Fibroblast of the aortic adventitia (primary cell): ENCODE measurements at places on chromosomes 5 and 9.

- DNase-seq = peak; percentile 39
These were observed 43.3 kb upstream of the ZNF622 start for GRCh38 chr5:16508730-16509531.

GRCh38 chr9:72807765-72808445 lies 144.9 kb downstream of the ALDH1A1 start:
- no peak for DNase-seq

DNA sequence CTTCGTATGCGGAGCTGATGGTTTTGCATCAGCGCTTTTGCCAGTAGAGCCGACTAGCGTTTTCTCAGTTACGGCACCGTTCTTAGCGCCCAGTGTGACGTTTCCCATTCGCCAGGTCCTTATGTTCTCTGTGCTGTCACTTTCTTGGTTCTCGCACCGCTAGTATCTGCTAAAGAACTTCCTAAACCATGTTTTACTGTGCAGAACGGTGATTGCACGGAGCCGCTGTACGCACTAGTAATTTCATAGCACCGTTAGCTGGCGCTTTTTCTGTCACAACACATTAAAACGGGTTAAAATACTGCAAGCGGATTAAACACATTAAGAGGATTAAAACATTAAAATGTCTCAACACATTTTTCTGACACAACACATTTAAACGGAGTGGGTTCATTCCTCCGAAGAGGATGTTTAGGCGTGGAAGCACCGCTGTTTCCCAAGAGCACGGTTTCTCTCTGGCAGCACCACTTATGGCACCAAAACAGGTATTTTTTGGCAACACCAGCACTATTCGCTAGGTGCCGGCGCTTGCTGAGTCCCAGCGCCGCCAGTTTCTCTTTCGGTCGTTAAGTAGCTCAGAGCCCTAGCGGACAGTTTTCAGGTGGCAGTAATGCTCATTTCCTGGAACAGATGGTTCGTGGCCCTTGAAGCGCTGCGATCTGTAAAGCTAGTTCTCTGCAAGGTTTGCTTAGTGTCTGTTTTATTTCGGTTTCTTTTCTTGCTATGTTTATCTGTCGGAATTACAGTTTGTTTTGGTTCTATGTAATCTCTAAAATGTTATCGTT lies 20.3 kb downstream of the ANXA2R start:
- peak; percentile 78 for DNase-seq

GRCh38 chr5:31942546-31942945 lies 231.6 kb downstream of the GOLPH3 start:
- DNase-seq = no peak

DNA sequence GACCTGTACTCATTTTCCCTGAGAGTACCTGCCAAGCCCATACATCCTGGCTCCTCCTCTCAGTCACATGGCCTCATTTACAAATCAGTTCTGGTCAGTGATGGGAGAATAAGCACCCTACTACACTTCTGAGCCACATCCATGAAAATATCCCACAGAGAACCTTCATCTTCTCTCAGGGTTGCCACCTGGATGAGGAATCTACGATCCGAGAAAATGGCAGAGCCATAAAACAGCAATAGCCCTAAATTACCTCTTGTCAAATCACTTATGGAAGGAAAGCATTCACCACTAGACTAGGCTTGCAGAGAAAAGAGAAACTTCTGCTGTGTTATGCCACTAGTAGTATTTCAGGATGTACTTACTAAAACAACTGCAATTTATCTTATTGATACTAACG lies 324.8 kb downstream of the BNC2 start:
- DNase-seq = no peak

DNA sequence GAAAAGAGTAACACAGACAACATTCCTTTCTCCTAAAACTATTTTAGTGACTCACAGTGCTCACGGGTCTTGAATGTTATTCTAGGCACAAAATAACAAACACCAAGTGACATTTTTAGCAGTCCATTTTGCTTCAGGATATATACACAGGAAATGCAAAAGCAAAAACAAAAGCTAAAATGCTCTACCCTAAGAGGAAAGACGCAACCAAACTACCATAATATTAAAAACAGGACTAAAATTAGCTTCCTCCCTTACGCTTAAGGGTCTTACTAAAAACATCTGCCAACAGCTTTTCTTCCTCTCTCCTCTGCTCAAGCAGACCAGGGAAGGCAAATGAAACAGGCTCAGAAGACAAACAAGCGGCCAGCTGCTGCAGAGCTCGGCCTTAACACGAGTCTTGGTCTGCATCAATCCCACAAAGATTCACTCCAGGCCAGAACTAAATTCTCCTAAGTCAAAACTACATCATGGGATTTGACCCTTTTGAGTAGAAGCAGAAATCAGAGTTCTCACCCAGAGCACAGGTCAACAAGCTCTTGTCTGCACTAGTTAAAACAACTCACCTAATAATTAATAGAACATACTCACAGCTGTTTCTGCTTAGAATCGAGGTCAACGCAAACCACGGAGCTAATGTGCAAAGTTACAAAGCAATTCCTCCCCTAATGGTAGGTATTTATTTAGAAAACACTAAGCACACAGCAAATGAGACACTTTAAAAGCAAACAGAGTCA lies 62.3 kb downstream of the RAPGEF1 start:
- peak; percentile 78 for DNase-seq

GRCh38 chr5:181051841-181052671 lies 12.0 kb downstream of the BTNL9 start:
- no peak for DNase-seq

GRCh38 chr5:91240175-91240574 lies 142.9 kb downstream of the ARRDC3 start:
- no peak for DNase-seq

DNA sequence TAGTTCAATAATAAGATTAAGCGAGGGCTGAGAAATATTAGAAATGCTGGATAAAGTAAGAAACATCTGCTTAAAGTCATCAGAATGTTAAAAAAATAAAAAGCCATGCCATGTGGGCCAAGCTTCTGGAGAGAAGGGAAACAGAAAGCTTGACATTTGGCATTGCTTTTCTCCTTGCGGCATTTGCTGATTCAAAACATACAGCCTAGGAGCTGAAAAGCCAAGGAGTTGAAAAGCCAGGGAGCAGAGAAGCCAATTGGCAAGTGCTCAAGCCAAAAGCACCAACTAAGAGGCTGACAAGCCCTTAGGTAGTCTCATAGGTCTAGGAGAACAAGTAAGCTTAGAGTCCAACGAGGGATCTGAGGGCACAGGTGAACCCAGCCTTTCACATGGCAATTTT lies 754.3 kb downstream of the TLE4 start:
- DNase-seq = no peak

- DNase-seq = no peak
These were observed 361.4 kb upstream of the POU5F2 start for GRCh38 chr5:94102849-94103248.

GRCh38 chr9:112063151-112063550 lies 111.9 kb downstream of the SUSD1 start:
- DNase-seq = peak; percentile 41

DNA sequence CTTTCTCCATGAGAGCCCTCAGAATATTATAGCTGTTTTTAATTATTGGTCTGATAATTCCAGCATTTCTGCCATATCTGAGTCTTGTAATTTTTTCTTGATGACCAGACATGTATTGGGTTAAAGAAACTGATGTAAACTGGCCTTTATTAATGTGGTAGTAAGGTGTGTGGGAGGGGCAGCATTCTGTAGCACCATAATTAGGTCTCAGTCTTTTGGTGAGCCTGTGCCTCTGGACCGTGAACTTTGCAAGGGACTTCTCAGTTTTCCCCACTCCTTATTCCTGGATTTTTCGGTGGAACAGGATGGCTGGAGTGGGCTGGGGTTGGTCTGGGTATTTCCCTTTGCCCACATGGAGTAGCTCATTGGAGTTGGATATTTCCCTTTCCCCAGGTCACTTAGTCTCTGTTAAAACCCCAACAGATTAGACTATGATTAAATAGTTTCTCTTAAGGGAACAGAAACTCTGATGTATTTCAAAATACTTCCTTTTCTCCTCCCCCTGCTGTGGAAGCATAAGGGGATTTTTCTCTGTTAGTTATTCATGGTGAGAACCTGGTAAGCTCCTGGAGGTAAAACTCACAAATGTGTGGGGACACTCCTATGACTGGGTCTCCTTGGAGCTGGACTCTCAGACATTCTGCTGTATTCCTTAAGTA lies 52.4 kb downstream of the FSD1L start:
- peak; percentile 2 for DNase-seq

DNA sequence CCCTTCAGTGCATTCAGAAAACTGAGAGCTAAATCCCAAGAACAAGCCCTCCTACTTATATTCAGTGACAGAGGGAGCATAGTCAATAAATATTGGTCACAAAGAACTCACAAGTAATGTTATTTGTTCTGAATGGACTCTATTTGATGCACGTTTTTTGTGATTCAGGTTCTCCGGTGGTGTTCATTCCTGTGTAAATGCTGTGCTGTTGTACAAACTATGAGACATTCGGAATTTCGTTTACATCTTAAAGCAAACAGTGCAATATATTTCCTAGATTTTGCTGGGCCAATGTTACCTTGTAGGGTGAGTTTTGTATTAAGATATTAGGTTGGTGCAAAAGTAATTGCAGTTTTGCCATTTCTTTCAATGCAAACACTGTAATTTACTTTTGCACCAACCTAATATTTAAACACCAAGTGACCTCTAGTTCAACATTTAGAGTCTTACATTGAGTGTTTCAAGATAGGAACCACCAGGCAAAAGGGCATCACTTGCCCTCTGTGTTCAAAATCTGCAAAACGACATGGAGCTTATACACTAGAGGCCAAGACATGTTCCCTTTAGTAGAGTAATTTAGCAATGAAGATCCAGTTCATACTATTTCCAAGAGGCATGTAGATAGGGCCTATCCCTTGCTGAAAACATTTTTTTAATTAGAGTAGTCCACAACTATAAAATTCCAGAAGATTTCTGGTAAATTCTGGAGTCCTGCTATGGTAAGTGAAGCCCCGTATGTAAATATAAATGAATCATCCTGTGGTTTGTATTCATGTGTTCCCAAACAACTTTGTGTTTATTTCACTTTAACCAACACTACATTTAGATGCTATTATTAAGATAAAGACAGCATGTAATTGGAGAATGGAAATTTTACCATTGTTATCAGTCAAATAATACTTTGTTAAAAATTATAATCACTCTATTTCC lies 444.0 kb upstream of the PTGER4 start:
- no peak for DNase-seq

- DNase-seq = peak; percentile 94
These were observed 18.5 kb upstream of the SNX2 start for GRCh38 chr5:122756264-122756911.
